ENCODE measurements at places on chromosomes 6 and 20.
A peak's percentile ranks its signal among the peaks of the same experiment; 100 is the strongest.

- DNase-seq = peak; percentile 30
These were observed 12.1 kb upstream of the OCSTAMP start for GRCh38 chr20:46562373-46563169.

DNA sequence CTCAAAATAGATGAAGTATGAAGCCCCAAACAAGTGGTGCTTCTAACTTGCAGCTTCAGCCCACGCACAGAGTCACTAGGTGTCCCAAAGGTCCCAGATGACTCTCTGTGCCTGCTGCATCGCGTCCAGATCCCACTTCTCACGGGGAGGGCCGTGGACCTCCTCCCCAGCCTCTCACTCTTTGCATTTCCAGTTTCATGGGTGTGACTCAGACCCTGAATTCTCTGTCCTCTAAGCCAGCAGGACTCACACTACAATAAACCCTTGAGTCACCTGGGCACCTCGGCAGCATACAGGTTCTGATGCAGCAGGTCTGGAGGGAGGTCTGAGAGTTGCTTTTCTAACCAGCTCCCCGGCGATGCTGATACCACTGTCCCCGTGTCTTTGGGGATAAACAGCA lies 114.0 kb upstream of the RIN2 start:
- no peak for DNase-seq

GRCh38 chr6:127383988-127384387 lies 40.6 kb upstream of the ECHDC1 start:
- no peak for DNase-seq

DNA sequence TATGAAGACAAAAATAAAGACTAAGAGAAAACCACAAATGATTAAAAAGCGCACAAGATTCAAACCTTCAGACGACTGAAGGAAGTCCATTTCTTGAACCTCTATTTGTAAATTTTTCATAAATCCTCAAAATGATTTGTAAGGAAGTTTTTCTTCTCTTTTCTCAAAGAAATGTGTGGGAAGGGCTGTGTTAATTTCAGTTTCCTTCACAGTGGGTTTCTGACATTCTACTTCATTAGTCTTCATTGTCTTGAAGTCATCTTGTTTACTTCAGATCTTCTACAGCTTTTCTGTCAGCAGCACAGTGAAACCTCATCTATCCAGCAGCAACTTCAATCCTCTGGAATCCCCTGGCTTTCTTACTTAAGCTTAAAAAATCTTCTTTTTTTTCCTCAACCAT lies 87.6 kb upstream of the MYLIP start:
- no peak for DNase-seq

- DNase-seq = no peak
These were observed 83.3 kb upstream of the TNFAIP3 start for GRCh38 chr6:137783710-137784109.

- no peak for DNase-seq
These were observed 79.5 kb upstream of the RNF217 start for GRCh38 chr6:124882579-124883393.

DNA sequence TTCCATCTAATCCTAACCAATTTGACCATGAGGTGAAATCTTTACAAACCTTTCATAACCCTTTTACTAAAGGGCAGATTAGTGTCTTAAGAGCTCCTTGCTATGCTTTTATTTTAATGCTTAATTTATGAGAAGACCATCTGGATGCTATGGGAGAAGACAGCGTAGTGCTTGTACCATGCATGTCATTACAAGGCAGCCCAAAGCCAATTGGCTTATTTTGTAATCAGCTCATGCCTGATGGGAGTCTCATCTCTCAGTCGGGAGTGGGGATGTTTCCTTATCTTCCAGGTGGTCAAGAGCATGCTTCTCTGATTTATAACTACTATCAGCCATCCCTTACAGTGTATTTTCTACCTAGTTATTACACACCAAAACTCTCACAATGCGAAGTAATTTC lies 304.7 kb downstream of the FARS2 start:
- DNase-seq = no peak

- no peak for DNase-seq
These were observed 960 bp downstream of the ATP9A start for GRCh38 chr20:51766994-51767866.

DNA sequence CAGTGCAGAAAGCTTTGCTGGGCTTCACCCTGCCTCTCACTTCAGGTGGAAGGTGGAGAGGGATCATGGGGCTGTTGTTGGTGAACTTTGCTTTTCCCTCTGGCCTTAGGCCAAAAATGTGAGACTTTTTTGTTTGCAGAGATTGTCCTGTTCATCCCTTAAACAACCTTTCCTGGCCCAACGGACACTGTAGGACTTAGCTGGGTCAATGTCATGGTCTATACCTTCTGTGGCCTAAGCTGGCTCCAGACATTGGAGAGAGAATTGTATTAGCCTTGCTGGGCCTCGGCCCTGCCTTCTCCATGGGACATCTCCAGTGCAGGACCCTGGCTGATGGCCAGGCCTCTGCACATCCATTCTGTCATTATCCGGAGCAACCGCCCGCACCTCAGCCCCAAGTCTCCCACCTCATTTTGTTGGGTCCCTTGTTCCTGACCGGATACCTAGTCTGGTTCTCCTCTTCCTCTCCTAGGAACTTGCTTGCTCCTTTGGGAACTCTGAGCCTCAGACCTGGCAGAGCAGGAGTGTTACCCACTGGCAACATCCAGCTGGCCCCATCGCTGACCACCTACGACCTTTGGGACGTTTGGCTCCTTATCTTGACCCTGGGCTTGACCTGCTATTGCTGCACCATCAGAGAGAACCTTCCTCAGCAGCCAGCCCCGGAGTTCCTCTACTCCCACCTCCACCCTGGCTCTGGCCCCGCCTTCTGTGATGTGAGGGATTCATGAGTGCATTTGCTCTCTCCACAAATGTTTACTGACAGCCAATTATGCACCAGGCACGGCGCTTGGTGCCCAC lies 128.2 kb downstream of the BANF2 start:
- no peak for DNase-seq

DNA sequence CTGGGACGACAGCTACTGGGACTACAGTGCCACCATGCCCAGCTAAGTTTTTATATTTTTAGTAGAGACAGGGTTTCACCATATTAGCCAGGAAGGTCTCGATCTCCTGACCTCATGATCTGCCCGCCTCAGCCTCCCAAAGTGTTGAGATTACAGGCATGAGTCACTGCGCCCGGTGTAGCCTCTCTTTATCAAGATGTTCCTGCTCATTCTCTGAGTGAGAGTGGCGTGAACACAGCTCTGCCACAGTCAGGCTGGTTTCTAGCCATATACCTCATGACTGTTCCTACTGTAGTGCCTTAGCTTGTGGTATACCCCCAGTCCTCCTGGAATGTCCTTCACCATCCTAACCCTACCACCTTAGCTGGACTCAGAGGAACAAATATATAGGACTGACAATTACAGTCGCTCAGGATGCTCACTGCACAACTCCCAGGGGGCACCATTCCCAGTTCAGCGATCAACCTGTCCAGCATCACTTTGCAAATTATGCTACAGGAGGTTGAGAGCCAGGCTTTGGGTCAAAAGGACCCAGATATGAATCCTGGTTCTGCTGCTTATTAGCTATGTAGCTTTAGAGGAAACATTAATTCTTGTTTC lies 86.3 kb downstream of the CHMP4B start:
- no peak for DNase-seq

DNA sequence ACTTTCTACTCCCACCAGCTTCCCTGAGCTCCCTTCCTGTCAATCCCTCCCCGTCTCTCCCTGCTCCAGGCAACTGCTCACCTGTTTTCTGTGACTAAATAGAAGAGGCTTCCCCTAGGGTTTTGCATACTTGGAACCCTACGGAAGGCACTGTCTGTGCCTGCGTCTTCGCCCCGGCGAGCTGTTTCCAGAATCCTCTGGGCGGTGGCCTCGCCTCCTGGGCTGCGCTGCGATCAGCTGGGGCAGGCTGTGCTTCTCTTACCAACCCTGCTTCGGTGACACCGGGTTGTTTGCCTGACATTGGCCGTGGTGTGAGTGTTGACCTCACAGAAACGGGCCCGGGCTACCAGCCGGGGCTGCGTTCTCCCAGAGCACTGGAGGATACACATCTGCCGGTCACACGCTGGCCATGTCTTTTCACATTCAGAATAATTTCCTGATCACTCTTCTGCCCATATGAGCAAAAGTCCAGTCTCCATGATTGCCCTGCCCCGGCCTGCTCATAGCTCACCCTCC lies 29.4 kb upstream of the CCR6 start:
- DNase-seq = no peak

GRCh38 chr20:32183947-32184635 lies 23.5 kb downstream of the PLAGL2 start:
- no peak for DNase-seq

- no peak for DNase-seq
These were observed 76.4 kb upstream of the HS3ST5 start for GRCh38 chr6:114419175-114419574.

DNA sequence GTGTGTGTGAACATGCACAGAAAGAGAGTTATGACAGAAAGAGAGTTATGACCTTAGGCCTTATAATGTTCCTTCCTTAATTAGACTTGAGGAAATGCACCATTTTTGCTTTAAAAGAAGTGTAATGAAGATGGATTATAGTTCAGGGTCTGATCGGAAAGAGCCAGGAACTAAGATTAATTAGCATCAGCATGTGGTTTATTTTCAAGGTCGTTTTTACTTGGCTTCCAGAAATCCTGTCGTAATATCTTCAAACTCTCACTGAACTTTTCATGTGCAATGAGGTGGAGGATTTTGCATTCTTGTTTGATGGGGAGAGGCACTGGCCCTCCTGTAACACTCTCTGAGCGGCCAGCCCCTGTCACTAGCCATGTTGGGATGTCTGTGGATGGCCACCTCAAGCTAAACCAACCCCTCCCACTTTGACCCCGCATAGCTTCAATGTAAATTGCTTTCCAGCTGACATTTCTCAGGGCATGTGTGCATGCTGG lies 116.8 kb downstream of the CDC5L start:
- DNase-seq = no peak

- no peak for DNase-seq
These were observed 34.1 kb downstream of the ERMARD start for GRCh38 chr6:169785566-169785965.

GRCh38 chr20:62402456-62403150 lies 4.5 kb downstream of the CABLES2 start:
- DNase-seq = no peak

DNA sequence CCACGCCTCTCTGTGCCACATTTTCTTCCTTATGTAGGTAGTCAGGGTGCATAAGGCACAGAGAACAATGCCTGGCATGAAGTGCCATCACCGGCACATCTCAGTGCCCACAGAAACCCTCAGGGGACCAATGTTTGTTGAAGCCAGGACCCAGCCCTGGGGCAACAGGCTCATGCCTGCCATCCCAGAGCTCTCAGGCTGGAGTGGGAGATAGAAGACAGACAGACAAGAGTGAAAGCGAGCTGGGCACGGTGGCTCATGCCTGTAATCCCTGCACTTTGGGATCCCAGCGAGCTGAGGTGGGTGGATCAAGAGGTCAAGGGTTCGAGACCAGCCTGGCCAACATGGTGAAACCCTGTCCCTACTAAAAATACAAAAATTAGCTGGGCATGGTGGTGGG lies 13.5 kb downstream of the EFCAB8 start:
- no peak for DNase-seq
